ENCODE measurements at places on chromosomes 16 and 17.

- DNase-seq: no peak
These were observed 37.9 kb downstream of the NUP88 start for GRCh38 chr17:5381542-5381941.

GRCh38 chr17:596287-596686 lies 118.4 kb downstream of the VPS53 start:
- DNase-seq: no peak

DNA sequence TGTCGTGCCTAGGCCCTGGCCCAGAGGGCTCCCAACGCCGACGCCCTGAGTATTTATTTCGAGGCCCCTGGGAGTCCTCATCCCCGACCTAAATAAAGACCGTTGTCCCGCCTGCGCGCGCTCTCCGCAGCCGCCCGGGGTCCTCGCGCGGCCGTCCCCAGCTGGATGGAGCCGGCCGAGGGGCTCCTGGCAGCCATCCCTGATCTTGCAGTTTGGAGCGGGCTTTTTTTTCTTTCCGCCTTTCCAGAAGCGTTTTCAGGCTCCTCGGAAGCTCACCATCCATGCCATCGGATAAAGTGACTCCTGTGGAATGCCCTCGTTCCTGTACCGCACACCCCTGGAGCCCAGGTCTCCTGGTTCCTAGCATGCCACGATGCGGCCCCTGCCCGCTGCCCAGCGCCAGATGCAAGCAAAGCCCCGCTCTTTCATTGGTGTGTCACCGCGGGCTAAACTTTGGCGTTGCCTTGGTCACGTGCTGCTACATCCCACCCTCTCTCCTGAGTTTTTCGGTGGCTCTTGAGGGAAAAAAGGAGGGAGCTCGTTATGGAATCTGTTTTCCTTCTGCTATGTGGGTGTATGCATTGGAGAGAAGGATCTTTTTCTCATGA lies 716 bp downstream of the TMEM94 start:
- peak; percentile 47 for DNase-seq

DNA sequence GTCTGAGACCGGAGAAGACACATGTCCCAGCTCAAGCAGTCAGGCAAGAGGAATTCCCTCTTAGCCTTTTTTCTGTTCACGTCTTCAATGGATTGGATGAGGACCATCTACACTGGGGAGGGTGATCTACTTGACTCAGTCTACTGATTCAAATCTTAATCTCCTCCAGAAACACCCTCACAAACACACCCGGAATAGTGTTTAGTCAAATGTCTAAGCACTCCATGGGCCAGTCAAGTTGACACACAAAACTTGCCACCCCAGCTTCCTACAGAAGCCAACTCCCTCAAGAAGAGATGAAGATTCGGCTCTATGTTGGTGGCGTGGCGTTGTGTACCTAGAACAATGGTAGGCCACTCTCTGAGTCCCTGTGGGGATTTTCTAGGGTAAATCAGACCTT lies 22.5 kb upstream of the NKD1 start:
- no peak for DNase-seq

Measured in right cardiac atrium (tissue), 5 donors.